ENCODE measurements at places on chromosomes 4 and X. TPM values are rescaled to one million over a fixed set of nuclear protein-coding genes. Genes with fewer than 3 reads are reported as not detected.

AFF2 gene
- total RNA-seq, result 0.27 TPM

AKAP4 gene
- not detected for total RNA-seq

ANXA5 gene
- total RNA-seq, result 99.7 TPM

TMPRSS11D gene
- not detected for total RNA-seq

GAGE12F gene
- total RNA-seq, result not detected

PNCK gene
- 6.1 TPM for total RNA-seq

IQCM gene
- total RNA-seq, result not detected

XAGE1A gene
- not detected for total RNA-seq

PAGE5 gene
- total RNA-seq, result not detected

SULT1B1 gene
- 1.1 TPM for total RNA-seq

Measured in left ventricle myocardium inferior (tissue), 1 donor.